ENCODE measurements at places on chromosomes 6 and 20.

DNA sequence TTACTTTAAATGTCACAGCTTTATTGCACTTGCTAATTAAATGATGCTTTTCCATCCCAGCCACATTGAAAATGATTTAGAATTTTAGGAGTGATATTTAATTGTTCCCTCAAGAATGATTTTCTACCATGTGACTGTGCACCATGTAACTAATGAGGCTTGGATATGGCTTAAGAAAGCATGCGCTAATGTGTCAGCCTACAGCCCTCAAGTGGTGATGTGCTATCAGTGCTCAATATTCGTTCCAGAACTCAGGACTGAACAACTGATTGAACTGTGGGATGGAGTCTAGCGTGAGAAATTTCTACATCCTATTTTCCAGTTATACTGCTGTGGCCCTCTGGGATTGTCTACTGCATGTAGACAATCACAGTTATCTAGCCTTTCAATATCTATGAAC is 71.5 kb downstream of the PKIB start:
- no peak for DNase-seq

DNA sequence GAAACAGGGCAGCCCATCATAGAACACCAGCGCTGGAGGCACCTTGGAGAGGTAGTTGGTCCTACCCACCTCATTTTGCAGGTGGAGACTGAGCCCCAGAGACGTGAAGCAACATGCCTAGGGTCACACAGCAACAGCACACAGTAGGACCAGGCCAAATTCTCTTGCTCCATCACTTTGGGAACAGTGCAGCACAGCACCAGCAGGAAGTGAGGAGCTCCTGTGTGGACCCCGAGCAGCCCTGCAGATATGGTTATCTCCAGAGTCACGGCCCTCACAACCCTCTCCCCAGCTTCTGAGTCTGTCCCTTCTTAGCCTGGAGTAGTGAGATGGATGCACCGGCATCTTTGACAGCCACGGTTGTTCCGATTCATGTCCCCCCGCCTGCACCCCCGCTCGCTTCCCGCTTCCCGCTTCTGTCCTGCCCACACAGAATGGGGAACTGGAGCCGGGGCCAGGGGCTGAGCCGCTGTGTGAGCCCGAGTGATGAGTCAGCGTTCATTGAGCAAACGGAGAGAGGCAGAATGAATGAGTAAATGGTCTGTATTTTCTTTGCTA is 72.6 kb upstream of the DUSP22 start:
- no peak for DNase-seq

- DNase-seq = no peak
Measured at GRCh38 chr6:35473075-35473849, 5.1 kb downstream of the RPL10A start.

DNA sequence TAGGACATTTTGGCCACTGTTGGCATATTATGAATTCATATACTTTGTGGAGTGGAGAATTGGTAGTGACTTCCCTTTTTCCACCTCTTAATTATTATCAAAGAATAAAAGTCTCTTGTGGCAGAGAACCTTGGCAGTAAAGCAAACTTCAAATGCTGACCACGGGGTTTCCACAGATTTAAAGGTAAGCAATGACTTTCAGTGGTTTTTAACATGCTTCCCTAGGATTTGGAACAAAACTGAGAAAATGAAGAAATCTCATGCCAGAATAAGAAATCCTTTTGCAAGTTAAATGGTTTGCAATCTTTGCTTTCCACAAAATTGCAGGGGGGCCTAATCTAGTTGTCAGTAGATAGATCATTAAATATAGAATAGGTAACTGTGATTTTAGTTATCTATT is 2.0 kb upstream of the SDC4 start:
- DNase-seq = no peak

- no peak for DNase-seq
Measured at GRCh38 chr6:35642471-35643161, 46.1 kb downstream of the FKBP5 start.

GRCh38 chr20:36830791-36831691 is 44.9 kb upstream of the TLDC2 start:
- DNase-seq = no peak

DNA sequence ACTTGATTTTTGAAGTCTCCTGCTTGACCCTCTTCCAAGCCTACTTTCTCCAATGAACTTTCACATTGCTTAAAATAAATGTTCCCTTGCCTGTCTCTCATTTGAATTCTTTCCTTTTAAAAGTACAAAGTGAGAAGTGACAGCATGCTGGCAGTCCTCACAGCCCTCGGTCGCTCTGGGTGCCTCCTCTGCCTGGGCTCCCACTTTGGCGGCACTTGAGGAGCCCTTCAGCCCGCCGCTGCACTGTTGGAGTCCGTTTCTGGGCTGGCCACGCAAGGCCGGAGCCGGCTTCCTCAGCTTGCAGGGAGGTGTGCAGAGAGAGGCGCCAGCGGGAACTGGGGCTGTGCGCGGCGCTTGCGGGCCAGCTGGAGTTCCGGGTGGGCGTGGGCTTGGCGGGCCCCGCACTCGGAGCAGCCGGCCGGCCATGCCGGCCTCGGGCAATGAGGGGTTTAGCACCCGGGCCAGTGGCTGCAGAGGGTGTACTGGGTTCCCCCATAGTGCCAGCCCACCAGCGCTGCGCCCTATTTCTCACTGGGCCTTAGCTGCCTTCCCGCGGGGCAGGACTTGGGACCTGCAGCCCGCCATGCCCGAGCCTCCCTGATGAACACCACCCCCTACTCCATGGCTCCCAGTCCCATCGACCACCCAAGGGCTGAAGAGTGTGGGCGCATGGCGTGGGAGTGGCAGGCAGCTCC is 31.9 kb downstream of the SERPINB6 start:
- DNase-seq = no peak

All from activated CD4-positive, alpha-beta T cell treated with anti-CD3 and anti-CD28 coated beads for 1 hour (primary cell).